ENCODE measurements at places on chromosomes 1 and 21.
A peak's percentile ranks its signal among the peaks of the same experiment; 100 is the strongest.

- DNase-seq = no peak
These were observed 21.9 kb downstream of the MCOLN2 start for GRCh38 chr1:84975035-84975434.

- no peak for DNase-seq
These were observed 18.3 kb upstream of the SELP start for GRCh38 chr1:169648187-169648586.

- DNase-seq = no peak
These were observed 638 bp upstream of the OLIG2 start for GRCh38 chr21:33025106-33025488.

DNA sequence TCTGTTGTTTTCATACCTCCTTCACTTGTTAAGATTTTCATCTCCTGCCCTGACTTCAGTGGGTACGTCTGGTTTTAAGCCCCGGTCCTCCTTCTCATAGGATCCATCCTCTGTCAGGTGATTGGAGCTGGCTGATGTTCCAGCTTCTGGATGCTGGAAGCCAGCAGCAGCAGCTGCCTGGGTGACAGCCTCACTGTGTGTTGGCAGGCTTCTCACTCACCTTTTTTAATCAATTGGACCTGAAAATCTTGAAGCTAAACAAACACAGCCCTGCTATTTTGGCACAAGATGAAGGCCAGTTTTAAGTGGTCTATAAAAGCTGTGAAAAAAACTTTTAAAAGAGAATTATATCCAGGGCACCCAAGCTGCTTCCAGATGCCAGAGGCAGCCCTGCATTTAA lies 181.0 kb downstream of the DISC1 start:
- DNase-seq = no peak

GRCh38 chr1:156600733-156601121 lies 552 bp downstream of the GPATCH4 start:
- no peak for DNase-seq

DNA sequence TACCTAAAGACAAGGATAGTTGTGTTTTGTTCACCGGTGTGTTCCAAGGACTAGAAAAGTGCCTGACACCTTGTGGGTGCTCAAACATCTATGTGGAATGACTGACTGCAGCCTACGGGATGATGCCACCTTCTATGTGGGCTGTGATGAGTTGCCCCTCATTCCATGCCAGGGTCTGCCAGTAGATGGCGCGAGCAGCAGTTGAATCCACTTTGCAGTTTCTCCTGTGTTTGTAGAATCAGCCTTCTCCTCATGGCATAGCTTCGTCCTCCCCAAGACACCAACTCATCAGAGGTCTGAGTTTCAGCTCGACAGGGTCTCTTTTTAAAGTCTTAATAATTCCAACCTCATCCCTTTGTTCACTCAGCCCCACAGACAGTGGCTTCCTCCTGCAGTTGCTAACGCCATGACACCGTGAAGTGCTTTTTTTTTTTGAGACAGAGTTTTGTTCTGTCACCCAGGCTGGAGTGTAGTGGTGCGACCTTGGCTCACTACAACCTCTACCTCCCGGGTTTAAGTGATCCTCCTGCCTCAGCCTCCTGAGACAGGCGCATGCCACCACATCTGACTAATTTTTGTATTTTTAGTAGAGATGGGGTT lies 133.7 kb downstream of the CAPN8 start:
- DNase-seq = peak; percentile 53

- DNase-seq = no peak
These were observed 140.5 kb downstream of the SLC44A5 start for GRCh38 chr1:75470448-75470847.

DNA sequence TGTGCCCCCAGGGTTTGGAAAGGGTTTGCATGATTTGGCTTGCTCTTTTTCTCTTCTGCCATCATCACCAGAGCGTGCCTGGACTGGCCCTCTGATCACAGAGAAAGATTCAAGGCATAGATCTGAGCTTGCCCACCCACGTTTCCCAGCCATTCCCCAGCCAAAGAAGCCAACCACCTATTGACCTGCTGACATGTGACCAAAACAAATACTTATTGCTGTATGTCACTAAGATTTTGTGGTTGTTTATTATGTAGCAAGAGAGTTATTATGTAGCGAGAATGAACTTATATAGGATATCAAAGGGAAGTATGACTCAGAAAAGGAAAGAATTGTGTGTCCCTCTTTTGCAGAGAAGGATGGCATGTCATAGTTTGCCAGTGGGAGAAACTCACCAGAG lies 59.9 kb downstream of the UBE2U start:
- no peak for DNase-seq

DNA sequence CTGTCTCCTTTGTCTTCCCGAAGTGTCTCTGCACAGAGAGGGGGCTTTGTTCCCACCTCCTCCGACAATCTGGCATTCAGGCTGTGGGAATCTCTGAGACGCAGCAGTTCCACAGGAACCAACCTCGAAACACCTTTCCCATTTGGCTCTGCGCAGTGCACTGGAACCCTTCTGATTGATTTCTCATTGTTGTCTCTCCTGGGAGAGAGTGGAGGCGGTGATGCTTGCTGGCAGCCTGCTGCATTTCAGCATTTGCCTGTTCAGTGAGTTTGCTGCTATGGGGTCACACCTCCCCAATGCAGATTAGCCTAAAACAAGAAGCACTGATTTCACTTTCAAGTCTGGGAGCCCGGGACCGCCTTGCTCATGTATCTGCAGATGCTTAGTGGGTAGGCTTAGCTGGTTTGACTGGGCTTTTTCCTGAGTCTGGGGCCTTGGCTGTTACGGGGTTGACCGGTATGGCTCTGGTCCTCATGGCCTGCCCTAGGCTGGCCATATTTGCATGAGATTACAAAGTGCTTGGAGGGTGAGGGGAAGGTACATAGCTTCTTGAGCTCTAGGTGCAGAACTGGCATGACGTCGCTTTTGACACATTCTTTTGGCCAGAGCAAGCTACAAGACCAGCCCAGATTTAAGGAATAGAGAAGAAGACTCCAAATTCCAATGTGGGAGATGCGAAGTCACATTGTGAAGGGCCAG lies 695.3 kb downstream of the PTPRU start:
- DNase-seq = no peak

DNA sequence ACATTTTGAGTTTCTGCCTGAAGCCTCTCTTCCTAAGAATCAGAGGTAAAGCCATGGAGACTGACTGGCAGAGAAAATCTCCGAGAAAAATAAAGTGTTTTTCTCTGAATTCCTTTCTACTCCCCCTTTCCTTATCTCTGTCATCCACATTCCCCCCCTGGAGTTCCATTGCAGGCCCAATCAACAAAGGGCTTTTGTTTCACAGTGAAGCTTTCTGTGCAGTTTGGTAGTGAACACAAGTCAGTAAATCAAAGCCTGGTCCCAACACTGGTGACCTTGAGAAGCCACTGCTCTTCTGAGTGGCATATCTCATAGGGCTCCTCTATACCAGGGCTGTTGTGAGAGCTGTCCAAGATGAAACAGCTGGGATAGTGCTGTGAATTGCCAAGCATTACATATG lies 228.4 kb downstream of the SEC16B start:
- DNase-seq = no peak

- DNase-seq = no peak
These were observed 23.9 kb downstream of the CD2 start for GRCh38 chr1:116777831-116778830.

DNA sequence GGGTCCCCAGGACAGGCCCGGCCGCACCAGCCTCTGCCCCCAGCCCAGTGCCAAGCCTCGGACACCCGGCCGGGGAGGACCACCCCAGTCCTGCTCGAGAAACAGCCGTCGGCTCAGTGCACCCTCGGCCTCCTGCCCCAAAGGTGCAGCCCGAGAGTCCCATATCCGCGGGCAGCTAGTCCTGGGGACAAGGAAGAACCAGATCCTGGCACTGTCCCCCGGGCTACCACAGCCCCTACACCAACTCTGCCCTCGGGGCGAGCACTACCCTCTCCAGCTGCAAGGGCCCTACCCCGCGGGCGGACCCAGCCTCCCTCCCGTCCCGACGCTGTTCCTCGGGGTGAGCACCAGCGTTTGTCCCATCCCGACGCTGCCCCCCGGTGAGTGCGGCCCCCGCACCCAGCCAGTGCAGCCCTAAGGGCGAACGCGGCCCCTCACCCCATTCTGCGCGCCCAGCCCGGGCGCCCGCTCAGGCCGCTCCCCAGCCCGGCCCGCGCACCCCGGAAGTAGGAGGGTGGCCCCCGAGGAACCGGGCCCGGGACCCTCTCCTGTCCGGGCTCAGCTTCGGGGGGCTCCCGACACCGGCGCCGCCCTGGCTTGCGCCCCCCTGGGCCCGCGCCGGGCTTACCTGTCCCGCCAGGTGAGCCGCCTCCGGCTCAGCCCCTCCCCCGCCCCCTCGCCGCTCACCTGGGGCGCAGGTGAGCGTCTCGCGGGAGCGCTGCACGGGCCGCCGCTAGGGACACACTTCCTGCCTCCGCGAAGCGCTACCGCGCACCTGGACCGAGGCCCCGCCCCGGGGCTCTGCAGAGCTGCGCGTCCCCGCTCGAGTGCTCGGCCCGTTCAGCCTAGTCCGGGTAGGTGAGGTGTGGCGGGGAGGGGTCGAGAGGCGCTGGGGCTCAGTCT lies at the start of gene KDF1:
Gene KDF1, minus strand, starts transcription at position 747 of the 903 bp plus-strand sequence. CDS start 8,088 bp downstream, outside the sequence.
- no peak for DNase-seq

DNA sequence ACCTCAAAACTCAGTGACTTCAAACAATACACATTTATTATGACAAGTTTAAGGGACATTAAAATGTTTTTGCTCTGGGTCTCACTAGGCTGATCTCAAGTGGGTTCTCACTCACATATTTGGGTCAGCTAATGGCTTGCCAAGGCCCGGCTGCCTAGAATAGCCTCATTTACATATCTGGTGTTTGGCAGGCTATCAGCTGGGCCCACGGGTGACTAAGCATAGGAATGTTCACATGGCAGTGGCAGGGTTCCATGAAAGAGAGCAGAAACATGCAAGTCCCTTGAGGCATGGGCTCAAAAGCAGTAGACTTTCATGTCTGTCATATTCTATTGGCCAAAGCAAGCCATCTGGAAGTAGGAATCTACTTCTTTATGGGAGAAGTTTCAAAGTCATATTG lies 492.6 kb downstream of the KCNT2 start:
- no peak for DNase-seq

DNA sequence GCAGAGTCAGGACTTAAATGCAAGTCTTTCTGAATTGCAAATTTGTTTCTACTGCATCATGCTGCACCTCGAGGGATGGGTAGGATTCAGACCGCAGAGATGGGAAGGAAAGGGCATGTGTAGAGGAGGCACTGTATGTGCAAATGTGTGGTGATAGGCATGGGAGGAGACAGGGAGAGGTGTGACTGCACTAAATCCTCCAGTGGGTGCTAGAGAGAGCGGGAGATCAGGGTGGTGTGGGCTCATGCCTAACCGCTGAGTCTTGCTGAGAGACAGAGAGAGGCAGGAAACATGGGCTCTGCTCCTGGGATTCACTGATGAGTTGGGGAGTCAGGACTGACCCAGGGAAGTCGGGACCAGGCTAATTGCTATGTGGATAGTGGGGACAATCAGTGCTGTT lies 61.1 kb downstream of the PTPRU start:
- DNase-seq = no peak

Data from stimulated activated CD4-positive, alpha-beta T cell treated with anti-CD3 and anti-CD28 coated beads, TNF-alpha, amount 100 ng/mL, for 24 hours (primary cell).